ENCODE measurements at places on chromosomes 16 and 17.

- DNase-seq, result no peak
Observed at GRCh38 chr17:36942019-36942599, 4.8 kb downstream of the LHX1 start.

GRCh38 chr16:31074814-31075183 is 577 bp downstream of the ZNF646 start:
- DNase-seq, result no peak

DNA sequence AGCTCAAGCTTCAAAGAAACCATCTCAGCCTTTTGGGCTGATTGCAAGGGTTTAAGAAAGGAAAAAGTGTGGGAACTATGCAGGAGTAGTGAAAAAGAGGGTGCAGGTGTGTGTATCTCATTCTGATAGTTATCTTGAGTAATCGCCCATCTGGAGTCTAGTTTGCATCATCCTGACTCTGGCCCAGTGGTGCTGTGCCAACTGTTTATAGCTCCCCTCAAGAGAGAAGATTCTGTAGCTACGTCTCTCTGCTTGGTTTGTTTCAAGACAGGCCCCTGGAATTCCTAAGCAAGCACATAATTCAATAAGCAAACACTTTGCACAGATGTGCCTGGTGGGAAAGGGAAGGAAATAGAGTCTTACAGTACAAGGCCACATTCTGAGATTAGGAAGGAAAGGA is 144.4 kb downstream of the HAPSTR1 start:
- DNase-seq, result no peak

GRCh38 chr16:67781565-67781921 is 24.8 kb downstream of the RANBP10 start:
- DNase-seq, result no peak

DNA sequence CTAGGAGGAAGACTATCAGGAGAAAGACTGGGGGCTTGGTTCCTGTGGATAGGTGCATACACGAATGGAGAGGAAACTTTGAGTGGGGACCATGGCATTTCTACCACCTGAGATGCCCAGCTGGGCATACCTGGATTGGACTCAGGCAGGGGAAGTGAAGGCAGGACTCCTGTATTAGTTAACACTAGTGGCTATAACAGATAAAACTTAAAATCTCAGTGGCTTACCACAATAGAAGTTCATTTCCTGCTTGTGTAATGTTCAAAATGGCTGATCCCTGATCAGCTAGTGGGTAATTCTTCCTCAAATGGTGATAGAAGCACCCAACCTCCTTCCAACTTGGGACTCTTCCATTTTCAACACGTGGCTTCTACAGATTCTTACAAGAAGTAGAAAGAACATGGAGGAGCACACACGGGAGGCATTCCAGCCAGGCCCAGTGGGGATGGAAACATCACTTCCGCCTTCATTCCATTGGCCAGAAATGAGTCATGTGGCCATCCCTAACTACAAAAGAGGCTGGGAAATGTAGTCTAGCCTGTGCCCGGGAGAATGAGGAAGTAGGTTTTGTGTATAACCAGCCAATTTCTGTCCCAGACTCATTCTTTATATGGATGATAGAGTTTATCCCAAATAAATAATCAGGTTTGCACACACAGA is 112.1 kb downstream of the UTP18 start:
- peak; percentile 14 for DNase-seq

- peak; percentile 26 for DNase-seq
Observed at GRCh38 chr16:74603848-74604247, 3.1 kb downstream of the GLG1 start.

GRCh38 chr16:17227278-17227677 is 243.5 kb downstream of the XYLT1 start:
- DNase-seq, result no peak

DNA sequence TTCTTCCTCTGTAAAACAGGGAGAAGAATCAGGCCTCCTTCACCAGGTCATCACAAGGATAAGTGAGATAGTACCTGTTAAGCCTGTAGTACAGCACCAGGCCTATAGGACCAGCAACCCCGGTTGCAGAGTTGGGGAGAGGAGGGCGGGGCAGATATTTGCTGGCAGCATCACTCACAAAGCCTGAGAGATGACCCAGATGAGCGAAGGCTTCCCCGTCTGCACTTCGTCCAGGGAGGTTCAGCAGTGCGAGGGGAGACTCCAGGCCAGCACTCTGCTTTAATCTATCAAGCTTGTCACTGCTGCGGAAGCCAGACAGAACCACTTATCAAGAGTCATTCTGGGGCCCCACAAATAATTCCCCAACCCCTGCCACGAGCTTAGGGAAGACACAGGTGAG is 15.8 kb upstream of the RBBP6 start:
- no peak for DNase-seq

- peak; percentile 42 for DNase-seq
Observed at GRCh38 chr16:49806446-49806845, 49.5 kb downstream of the ZNF423 start.

DNA sequence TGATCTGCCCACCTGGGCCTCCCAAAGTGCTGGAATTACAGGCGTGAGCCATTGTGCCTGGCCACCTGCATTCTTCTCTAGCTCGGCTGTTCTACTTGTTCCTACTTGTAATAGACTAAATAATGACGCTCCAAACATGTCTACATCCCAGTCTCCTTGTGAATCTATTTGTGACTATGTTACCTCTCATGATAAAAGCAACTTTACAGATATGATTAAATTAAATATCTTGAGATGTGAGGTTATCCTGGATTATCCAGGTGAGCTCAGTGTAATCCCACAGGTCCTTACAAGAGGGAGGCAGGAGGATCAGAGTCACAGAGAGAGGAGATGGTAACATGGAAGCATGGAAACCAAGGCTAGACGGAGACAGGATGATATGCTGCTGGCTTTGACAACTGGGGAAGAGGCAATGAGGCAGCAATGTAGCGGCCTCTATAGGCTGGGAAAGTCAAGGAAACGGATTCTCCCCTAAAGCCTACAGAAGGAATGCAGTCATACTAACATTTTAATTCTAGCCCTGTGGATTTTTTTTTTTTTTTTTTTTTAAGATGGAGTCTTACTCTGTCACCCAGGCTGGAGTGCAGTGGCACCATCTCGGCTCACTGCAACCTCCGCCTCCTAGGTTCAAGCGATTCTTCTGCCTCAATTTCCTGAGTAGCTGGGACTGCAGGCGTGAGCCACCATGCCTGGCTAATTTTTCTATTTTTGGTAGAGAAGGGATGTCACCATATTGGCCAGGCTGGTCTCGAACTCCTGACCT is 5.0 kb upstream of the LASP1 start:
- no peak for DNase-seq

All from astrocyte (in vitro differentiated cells and primary cell).